ENCODE measurements at places on chromosomes 1 and 21.

DNA sequence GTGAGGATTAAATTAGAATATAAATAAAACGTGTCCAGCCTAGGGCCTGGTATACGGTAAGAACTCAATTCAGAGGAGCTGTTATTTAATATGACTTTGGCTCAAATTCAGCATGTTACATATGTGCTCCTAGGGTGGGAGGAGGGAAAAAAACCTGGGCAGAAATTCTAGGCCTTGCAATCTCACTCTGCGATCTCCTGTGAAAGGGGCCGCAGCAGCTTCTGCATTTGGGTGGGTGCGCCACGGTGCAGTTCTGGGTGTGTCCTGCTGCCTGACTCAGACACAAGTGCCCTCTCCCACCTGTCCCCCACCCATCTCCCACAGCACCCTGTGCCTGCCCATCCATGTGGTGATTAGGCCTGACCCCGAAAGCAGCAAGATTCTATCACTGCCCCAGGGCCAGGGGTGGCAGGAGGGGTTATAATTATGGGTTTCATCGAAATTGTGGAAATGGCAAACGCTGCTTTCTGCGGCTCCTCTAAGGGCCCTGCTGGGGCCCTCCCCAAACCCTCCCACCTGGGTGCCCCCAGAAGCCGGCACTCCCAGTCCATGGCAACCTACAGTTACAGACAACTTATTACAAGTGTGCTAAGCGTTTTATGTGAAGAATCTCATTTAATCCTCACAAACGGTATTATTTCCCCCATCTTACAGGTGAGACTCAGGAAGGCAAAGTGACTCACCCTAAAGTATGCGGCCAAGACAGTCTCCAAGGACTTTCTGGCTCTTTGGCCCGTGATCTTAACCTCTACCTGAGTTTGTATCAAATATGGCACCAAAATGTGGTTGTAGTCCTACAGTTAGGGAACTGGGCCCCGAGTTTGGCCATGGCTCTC, 25.5 kb upstream of the GRHL3 start:
- no peak for DNase-seq

DNA sequence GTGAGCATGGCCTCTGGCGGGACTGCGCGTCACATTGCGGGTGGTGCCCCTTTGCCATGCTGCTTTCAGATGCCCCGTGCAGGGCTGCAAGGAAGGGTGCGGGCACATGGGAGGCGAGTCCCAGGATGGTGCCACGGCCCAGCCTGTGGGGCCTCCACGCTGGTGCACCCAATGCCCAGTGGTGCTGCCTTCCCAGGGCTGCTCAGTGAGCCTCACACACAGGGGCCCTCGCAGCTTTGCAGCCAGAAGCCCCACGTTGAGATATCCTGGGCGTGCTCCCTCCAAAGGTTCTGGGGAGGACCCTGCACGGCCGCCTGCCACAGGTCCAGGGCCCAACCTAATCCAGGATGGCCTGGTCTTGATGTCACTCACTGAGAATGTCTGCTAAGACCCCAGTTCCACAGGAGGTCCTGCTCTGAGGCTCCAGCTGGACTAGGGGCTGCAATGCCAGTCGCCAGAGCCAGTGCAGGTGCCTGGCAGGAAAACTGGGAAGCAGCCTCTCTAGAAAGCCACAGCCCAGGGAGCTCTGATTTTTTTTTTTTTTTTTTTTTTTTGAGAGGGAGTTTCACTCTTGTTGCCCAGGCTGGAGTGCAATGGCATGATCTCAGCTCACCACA, 34.1 kb upstream of the PRSS38 start:
- DNase-seq: no peak

GRCh38 chr1:216616425-216616824, 106.8 kb downstream of the ESRRG start:
- no peak for DNase-seq

GRCh38 chr21:33898586-33898985, 17.0 kb downstream of the ATP5PO start:
- DNase-seq: no peak

All from CD4-positive, alpha-beta T cell treated with Interleukin-4 for 1 hour (primary cell).